ENCODE measurements at places on chromosomes 12 and 14. TPM values are rescaled to one million over a fixed set of nuclear protein-coding genes. Genes with fewer than 3 reads are reported as not detected.

The CLEC2B gene
- total RNA-seq = 7.0 TPM

The RNASE7 gene
- total RNA-seq = 4.1 TPM

- no peak for DNase-seq
Measured at GRCh38 chr12:740921-741320, 11.5 kb upstream of the WNK1 start.

DNA sequence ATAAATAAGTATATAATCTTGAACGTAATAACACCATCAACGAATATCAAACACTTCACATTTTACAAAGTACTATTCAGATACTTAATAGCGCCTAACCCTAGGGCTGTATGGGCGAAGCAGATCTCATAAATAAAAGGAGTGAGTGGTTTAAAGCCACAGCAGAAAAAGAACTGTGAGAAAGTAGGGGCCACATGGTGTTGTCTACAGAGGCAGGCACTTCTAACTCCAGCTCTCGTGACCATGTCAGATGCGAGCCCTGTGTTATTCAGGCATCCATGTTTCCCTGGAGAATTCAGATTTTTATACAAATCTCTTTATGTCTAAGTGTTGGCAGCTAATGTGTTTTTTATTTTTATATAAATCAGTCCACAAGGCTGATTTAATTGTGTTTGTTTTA lies 212.2 kb downstream of the FBXL14 start:
- no peak for DNase-seq

DNA sequence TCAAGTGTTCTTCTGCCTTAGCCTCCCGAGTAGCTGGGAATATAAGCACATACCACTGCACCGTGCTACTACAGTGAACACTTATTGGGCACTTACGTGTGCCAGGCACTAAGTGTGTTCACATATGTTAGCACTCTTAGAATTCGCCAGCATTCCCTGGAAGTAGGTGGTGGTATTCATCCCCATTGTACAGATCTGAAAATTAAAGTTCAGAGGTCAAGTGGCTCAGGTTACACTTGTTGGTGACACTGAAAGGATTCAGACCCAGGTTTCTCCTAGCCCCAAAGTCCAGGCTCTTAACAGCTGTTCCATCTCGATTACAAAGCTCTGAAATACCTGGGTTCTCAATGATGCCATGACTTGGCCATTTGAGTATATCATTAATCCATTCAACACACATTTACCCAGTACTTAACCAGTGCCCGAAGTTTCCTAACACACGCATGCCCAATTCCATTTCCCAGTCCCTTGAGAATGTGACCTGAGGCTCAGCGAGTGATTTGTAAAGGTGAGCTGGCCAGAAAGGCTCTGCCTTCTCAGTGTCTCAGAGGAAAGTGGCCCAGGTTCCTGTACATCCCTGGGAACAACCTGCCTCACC lies 4.8 kb downstream of the MVK start:
- DNase-seq = no peak

GRCh38 chr14:55914771-55915170 lies 203.4 kb upstream of the PELI2 start:
- no peak for DNase-seq

The CIT gene
- 17.8 TPM for total RNA-seq

DNA sequence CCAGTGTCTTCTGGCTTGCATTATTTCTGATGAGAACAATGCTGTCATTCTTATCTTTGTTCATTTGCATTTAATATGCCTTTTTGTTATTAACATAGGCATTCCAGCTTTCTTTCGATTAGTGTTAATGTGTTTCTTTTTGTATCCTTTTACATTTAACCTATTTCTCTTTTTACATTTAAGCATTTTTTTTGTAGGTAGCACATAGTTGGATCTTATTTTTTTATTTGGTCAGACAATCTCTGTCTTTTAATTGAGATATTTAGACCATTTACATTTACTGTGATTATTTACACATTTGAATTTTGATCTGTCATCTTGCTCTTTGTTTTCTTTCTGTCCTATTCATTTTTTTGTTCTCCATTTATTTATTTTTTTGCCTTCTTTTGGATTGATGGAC lies 14.5 kb upstream of the KIF26A start:
- no peak for DNase-seq

DNA sequence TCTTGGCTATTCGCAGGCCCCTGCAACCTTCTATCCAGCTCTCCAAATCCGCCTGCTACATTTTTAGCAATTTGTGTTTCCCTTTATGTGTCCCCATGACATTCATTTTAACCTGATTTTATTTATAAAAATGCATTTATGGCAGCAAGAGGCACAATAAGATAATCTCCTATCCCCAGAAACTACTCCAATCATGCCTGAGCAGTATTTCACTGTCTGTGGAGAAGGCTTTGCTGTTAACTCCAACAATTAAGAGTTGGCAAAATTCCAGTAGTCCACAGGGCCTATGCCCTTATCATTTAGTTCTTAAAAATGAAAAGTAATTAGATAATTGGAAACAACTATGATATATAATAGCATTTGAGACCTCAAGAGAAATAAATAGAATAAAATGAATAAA lies 462.4 kb downstream of the TRHDE start:
- DNase-seq = no peak

The PRPH gene
- total RNA-seq = 0.72 TPM

The PKP2 gene
- 45.7 TPM for total RNA-seq

- DNase-seq = peak; percentile 95
Measured at GRCh38 chr14:69715725-69716477, 51.0 kb upstream of the SRSF5 start.

- no peak for DNase-seq
Measured at GRCh38 chr12:109496306-109496705, 18.9 kb downstream of the UBE3B start.

GRCh38 chr14:90732139-90732538 lies 84.1 kb downstream of the TTC7B start:
- DNase-seq = no peak

The TAS2R9 gene
- total RNA-seq = 1.7 TPM

DNA sequence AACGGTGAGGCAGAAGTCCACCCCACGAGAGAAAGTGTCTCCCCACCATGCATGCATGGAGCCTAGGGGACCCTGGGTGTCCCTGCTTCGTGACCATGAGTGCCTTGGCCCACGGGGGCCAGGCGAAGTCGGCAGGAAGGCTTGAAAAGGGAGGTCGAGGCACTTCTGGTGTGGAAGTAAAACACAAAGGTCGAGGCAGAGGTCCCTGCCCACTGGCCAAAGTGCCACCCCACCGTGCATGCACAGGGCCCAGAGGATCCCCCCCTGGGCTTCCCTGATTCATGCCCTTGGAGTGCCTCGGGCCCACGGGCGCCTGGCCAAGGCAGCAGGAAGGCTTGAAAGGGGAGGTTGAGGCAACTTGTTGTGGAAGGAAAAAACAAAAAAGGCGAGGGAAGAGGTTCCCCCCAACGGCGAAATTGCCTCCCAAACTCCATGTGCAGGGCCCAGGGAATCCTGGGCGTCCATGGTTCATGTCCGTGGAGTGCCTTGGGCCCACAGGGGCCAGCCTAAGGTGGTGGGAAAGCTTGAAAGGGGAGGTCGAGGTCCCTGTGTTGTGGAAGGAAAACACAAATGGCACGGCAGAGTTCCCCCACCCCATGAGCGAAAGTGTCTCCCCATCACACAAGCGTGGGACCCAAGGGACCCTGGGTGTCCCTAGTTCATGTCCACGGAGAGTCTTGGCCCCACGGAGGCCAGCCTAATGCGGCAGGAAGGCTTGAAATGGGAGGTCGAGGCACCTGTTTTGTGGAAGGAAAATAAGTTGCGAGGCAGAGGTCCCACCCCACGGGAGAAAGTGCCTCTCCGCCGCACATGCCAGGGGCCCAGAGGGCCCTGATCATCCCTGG lies 372.1 kb downstream of the ALG10 start:
- DNase-seq = no peak

GRCh38 chr12:50992819-50993218 lies 33.4 kb downstream of the SLC11A2 start:
- DNase-seq = peak; percentile 23

DNA sequence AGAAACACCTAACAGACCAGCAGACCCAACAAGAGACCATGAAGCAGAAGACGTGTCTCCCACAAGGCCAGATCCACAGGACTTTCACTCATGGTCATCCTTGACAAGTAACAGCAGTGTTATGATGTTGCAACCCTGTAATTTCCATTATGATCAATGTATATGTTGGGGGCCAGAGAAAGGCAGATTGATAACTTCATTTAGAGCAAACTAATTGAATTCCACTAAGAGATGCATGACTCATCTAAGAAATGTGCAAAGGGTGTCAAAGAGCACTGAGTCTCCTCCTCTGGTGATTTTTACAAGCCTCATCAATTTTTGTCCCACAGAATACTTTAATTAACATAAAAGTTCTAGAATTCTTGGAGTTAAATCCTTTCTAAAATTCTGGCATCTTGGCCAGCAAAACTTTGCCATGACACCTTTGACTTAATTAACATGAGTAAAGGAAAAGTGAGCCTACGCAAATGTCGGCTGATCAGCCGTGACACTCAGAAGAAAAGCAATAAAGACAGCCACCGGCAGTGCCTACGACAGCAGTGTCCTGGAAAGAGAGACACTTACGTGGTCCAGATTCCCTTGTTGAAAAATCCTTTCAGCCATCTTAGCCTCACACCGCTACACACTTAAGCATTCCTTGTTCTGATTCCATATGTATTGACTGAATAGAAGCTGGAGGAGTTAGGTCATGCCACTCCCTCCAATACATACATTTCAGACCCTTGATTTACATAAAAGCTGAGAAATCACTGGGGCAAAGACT lies 370.2 kb upstream of the CCDC196 start:
- DNase-seq = no peak

- DNase-seq = no peak
Measured at GRCh38 chr14:64117671-64118402, 176.3 kb downstream of the ESR2 start.

The ACVR1B gene
- total RNA-seq = 34.9 TPM

- no peak for DNase-seq
Measured at GRCh38 chr14:31949709-31950108, 127.4 kb upstream of the ARHGAP5 start.

DNA sequence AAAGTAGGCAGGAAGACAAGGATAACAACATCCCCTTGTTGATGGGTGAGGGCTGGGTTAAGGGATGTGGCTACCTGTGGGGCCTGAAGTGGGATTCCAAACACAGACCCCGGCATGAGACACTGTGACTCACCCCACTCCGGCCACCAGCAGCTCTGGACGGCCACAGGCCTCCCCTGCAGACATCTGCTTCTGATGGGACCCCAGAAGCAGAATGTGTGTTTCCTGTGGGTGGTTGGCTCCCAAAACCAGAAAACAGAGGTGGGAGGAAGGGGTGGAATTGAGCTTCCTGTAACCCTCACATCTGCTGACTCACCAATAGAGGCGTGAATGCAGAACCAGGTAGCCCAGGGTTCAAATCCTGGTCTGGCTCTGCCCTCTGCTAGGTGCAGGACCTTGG lies 216.6 kb upstream of the PWP1 start:
- DNase-seq = no peak

DNA sequence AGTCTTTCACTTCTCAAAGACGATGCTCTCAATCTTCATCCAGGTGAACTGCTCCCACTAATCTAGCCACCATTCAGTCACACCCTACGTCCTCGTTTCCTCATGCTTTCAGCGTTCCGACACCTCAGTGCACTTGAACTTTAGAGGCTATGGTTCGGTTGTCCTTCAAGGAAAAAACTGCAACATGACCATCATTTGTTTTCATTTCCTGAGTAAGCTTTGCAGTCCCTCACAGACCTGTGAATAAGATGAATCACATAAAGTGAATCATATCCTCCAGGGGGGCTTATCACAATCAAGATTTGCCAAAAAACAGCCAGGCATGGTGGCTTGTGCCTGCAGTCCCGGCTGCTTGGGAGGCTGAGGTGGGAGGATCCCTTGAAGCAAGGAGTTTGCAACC lies 80.2 kb downstream of the TMCC3 start:
- no peak for DNase-seq

The RPL10L gene
- total RNA-seq = not detected

The SEL1L gene
- total RNA-seq = 67.4 TPM

The OR4E2 gene
- total RNA-seq = 8.4 TPM

The HOXC12 gene
- not detected for total RNA-seq

The GPR84 gene
- total RNA-seq = 2.9 TPM

DNA sequence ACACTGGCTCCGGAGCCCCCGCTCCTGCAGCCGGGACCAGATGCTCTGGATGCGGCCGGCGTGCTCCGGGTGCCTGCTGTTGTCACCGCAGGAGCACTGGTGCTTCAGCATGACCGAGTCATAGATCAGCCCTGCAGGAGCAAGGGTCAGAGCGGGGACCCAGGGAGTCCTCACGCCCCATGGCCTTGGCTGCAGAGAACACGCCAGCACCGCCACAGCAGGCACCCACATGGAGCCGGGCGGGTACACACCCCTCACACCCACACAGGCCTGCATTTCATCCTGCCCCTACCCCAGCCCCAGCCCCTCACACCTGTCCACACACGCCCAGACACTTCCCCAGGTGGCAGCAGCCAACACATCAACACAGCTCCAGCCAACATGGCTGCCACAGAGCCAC lies 18.8 kb downstream of the SLC48A1 start:
- DNase-seq = no peak

- peak; percentile 86 for DNase-seq
Measured at GRCh38 chr14:102579696-102580549, 12.5 kb upstream of the RCOR1 start.

DNA sequence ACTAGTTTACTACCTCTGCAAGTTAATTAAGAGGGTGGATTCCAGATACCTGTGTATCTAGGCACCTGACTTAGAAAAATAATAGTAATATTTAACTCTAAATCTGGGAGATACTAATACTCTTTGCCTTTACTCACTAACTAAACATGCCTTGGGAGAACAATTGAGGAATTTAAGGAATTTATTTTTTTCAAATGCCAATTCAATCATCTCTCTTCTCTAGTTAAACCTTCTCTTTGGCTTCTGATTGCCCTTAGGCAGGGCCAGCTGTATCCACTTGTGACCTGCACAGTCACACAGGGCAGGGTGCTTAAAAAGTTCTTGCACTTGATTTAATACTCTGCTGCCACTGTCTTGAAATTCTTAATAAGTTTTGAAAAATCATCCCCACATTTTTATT lies 142.4 kb downstream of the PLCZ1 start:
- no peak for DNase-seq

DNA sequence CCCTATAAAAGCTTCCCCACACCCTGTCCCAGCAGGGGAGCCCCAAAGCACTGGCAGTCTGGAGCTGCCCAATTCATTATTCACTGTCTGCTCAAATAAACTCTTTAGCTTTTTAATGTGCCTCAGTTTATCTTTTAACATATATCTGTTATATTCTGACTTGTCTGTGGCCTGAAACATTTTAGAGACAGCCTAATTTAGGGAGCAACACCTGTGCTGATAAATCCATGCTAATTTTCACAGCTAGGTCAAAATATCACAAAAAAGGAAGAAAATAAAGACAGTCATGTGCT lies 32.9 kb downstream of the TMTC1 start:
- no peak for DNase-seq

DNA sequence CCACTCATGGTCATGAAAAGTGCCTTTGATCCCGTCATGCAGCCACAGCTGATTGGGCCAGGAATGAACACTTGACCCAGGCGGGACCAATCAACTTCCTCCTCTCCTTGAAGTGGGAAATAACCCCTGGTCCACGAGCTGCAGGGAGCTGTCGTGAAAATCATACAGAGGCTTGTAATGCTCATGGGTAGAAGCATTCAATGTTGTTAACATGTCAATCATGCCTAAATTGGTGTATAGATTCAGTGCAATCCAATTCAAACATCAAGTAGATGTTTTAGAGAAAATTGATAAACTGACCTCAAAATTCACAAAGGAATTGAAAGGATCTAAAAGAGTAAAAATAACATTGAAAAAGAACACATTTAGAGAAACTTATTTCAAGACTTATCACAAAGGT lies 1019.0 kb upstream of the TMEM132C start:
- no peak for DNase-seq

- no peak for DNase-seq
Measured at GRCh38 chr12:112777387-112778310, 13.9 kb upstream of the RPH3A start.

The CFAP54 gene
- 17.1 TPM for total RNA-seq

- no peak for DNase-seq
Measured at GRCh38 chr12:95077341-95077740, 3.9 kb upstream of the NR2C1 start.
